ENCODE measurements at places on chromosomes 5 and 9. TPM values are rescaled to one million over a fixed set of nuclear protein-coding genes. Genes with fewer than 3 reads are reported as not detected.

DNA sequence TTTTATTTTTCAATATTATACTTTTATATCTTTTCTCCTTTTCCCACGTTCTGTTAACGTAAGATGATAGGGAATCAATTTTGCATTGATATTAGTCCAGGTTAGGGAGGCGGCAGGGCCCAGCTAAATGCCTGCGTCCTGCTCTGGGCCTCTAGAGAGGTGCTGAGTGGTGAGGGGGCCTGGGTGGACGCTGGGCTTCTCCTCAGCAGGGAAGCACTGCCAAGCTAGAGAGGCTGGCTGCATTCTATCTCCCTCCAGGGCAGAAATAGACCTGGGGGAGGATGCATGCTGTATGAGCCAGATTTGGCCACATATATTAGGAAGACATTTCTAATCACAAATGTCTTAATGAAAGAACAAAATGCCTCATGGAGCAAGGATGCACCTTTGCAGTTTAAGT, 43.6 kb upstream of the NKX2-5 start:
- no peak for DNase-seq

LCN1 gene
- total RNA-seq = not detected

GRCh38 chr5:153816870-153817269, 221.8 kb downstream of the FAM114A2 start:
- DNase-seq = no peak

CCDC152 gene
- 5.2 TPM for total RNA-seq

DNA sequence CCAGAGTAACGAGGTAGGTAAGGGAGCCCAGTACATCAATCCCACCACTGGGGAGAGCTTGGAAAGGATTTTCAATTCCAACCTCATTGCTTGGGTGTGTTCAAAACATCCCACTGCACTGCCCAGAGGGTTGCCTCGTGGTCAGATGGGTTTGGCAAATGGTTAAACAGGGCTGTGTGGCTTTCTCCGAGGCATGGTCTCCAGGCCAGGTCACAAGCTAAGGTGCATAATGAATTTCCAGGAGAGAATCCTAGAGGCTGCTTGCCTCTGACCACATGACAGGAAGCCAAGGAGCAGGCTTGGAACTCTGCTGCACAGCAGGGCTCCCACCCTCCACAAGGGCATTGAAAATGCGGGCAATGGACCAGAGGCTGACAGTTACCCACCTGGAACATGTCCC, 51.6 kb downstream of the DAP start:
- no peak for DNase-seq

DNA sequence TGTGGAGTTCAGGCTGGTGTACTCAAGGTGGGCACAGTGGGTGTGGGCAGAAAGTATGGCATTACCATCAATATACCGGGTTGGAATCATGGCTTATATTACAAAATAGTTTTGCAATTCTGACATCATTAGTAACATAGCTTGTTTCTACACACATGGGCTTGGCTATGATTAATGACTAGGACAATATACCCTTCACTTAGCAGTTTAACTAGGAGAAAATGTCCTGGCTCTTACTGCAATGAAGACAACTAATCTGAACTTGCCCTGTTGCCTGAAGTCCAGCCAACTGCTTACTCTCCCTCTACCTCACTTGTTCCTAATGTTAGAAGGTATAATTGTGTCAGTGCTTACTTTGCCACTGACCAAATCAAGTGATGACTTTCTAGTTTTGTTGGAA, 612.5 kb downstream of the EFNA5 start:
- DNase-seq = no peak

GRCh38 chr5:31120642-31120948, 72.9 kb upstream of the CDH6 start:
- DNase-seq = no peak

GRCh38 chr5:37112383-37112991, 136.7 kb downstream of the CPLANE1 start:
- DNase-seq = no peak

DNA sequence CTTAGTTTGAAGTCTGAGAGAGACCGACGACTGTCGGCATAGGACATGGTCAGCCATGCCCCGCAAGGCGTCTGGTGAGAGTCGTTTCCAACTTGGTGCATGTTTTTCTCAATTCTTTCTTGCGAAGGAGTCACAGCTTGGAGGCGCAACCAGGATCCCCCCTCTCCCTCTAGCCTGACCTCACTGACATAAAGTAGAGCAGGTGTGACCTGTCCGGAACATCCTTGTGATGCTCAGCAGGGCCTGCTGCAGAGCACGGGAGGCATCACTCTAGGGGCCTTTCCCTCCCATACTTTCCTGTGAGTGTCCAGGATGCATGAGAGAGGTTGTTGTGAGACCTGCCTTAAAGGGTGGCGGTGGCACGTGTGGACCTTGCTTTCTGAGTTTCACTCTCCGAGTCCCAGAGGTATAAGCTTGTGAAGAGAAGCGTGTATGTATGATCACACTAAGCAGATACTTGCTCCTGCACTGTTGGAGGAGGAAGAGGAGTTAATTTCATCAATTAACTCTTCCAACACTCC, 5.0 kb downstream of the TENT4A start:
- DNase-seq = peak; percentile 15

GRCh38 chr9:77907585-77907984, 124.0 kb downstream of the GNAQ start:
- DNase-seq = no peak

- no peak for DNase-seq
Observed at GRCh38 chr9:136705564-136705963, 6.8 kb upstream of the DIPK1B start.

MSANTD3 gene
- 16.2 TPM for total RNA-seq

- DNase-seq = peak; percentile 59
Observed at GRCh38 chr9:135908754-135909204, 1.4 kb upstream of the CAMSAP1 start.

DNA sequence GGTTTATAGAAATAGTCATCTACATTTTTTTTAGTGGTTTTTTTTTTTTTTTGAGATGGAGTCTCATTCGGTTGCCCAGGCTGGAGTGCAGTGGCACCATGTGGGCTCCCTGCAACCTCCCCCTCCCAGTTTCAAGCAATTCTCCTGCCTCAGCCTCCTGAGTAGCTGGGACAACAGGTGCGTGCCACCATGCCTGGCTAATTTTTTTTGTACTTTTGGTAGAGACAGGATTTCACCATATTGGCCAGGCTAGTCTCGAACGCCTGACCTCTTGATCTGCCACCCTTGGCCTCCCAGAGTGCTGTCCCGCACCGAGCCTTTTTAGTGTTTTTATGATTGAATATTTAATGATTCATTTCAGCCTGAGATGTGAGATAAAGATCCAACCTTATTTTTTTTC, 27.3 kb downstream of the ANKRD33B start:
- no peak for DNase-seq

Data from sciatic nerve (tissue), 2 donors.